ENCODE measurements at places on chromosomes 11 and 22.

- no peak for DNase-seq
Measured at GRCh38 chr22:44870021-44870420, 117.6 kb downstream of the ARHGAP8 start.

DNA sequence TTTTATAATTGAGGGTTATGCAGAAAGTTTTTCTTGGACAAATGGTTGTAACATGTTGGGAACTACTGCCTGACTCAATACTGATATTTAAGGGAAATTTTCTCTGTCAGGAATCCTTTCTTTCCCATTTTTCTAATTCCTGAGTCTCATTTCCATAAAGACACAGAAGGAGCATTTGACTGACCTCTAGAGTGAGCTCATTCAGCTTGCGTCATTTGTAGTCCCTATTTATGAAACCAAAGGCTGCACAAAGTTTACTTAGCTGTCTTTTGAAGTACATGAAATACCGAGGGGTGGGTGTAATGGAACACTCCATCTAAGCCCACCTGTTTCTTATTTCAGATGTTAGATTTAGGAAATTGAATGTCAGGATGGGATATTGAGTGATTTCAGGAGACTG, 359.5 kb upstream of the C11orf87 start:
- no peak for DNase-seq

DNA sequence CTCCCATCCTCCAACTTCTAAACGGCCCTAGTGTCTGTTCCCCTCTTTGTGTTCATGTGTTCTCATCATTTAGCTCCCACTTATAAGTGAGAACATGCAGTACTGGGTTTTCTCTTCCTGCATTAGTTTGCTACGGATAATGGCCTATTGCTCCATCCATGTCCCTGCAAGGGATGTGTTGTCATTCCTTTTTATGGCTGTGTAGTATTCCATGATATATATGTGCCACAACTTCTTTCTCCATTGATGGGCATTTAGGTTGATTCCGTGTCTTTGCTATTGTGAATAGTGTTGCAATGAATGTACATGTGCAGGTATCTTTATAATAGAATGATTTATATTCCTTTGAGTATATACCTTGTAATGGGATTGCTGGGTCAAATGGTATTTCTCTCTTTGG, 5.6 kb upstream of the SMIM38 start:
- no peak for DNase-seq

- no peak for DNase-seq
Measured at GRCh38 chr11:15519124-15519791, 404.5 kb downstream of the INSC start.

- DNase-seq: no peak
Measured at GRCh38 chr11:45928535-45929215, 6.2 kb downstream of the LARGE2 start.

GRCh38 chr11:115411120-115411519, 93.1 kb downstream of the CADM1 start:
- DNase-seq: no peak

- no peak for DNase-seq
Measured at GRCh38 chr11:130691581-130691980, 224.7 kb downstream of the SNX19 start.

- no peak for DNase-seq
Measured at GRCh38 chr11:60987577-60988277, 16.2 kb downstream of the CD6 start.

DNA sequence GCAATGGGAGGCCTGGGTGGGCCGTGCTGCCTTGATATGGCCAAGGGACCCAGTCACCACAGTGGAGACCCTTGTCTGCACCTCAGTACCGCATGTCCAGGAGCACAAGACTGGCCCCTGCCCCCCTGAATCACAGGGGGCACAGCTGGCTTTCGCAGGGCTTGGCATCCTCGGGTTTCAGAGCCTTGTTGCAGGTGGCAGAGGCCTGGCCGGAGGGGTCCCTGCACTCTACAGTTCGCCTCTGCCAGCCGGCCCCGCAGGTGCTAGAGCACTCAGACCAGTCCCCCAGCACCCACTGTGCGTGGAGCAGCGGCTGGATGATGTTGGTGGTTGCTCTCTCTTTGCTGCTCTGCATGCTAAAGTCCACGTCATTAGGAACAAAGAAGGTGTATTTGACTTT, 23.0 kb downstream of the ADAMTS8 start:
- no peak for DNase-seq

- DNase-seq: no peak
Measured at GRCh38 chr11:57513911-57514537, 1.5 kb downstream of the SLC43A1 start.

DNA sequence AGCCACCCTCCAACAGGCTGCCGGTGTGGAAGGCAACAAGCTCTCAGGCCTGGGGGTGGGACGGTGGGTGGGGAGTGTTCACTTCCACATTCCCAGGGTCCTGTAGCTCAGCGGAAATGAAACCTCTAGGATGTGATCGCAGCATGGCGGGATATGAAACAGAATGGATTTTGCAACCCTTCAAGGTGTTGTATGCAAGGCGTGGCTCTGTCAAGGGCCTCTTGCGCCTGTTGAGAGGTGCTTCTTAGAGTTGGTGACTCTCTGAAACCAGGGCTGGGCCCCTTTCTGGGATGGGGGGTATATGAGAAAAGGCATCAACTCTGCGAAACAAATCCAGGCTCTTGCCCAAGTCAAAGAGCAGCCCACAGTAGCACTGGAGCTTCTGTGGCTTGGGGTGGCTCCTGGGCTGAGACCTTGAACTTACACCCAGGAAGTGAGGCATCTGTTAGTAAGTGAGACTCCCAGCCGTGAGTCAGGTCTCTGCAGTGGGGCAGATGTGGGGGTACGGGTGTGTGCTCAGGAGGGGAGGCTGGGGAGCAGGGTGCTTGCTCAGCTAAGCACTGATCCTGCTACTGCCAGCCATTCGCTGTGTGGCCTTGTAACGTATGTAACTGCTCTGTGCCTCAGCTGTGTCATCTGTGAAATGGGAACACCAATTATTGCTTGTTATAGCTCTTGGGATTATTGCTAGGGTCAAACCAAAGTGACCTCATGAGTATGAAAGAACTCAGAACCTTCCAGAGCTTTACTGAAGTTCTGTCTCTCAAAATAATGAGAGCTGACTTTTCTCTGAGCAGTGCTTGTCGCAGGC, 28.3 kb downstream of the NECTIN1 start:
- DNase-seq: no peak

- DNase-seq: no peak
Measured at GRCh38 chr11:107591378-107592230, 657 bp downstream of the ELMOD1 start.

DNA sequence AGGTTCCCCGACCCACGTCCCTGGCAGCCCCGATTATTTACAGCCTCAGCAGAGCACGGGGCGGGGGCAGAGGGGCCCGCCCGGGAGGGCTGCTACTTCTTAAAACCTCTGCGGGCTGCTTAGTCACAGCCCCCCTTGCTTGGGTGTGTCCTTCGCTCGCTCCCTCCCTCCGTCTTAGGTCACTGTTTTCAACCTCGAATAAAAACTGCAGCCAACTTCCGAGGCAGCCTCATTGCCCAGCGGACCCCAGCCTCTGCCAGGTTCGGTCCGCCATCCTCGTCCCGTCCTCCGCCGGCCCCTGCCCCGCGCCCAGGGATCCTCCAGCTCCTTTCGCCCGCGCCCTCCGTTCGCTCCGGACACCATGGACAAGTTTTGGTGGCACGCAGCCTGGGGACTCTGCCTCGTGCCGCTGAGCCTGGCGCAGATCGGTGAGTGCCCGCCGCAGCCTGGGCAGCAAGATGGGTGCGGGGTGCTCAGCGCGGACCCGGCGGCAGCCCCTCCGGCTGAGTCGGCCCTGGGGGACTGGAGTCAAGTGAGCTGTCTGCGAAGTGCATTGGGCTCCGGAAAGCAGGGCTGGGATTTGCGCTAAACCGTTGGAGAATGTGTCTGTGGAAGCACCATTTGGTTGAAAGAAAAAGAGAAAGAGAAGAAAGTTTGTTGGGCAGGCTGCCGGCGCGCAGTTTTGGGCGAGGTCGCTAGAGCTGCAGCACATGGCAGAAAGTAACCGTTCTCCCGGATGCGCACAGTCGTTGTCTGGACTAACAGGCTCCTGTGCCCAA, at the start of gene CD44:
TSS of gene CD44 (plus strand) at position 229 of the 779 bp plus-strand sequence. CDS start at position 362, 133 bp downstream.
- DNase-seq: no peak

GRCh38 chr11:119901657-119902577, 172.9 kb upstream of the NECTIN1 start:
- DNase-seq: no peak

DNA sequence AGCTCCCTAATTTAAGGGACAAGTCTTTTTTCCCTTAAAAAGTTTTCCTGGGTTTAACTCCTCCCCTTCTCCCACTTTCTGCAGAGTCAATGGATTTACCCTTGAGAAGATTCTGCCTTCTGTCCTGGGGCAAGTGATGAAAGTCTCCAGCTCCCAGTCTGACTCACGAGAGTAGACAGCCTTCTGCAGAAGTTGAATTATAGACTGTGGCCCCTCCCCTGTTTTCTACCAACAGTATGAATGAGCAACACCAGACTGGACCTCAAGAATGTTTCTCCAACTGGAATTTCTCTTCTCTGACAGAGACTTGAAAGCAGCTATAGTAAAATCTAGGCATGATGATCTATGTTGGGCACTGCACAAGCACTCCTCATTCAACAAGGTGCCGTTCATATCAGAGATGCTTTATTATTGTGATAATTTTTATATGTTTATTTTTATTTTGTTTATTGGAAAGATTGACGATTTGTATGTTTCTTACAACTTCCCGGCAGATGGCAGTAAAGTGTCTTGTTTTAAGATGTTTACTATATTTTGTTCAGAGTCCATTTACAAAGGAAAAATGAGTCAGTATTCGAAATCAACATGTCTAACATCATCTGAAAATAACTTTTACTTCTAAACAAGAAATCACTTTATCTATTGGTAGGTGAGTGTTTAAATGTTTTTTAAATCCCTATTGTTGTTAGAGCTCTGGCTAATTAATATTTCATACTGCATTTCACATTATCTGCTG, 56.6 kb downstream of the LMO2 start:
- no peak for DNase-seq

DNA sequence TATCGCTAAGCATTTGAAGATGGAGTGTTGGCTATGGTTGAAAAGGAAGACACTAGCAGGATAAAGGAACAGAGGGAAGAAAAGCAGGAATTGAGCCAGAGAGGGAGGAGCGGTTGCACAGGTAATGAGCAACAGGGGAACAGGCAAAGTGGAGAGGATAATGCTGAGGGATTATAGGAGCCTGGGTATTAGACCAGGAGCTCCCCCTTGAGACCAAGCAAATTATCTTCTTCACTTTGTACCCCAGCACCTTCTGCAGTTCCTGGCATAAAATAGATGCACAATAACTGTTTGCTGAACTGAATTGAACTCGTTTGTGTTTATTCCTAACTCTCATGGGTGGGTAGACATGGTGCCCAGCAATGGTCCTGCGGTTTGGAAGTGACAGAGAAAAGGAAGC, 54.6 kb upstream of the OR5P2 start:
- DNase-seq: no peak

GRCh38 chr11:14242187-14242586, 116.8 kb downstream of the RRAS2 start:
- DNase-seq: peak; percentile 76

- no peak for DNase-seq
Measured at GRCh38 chr11:16049611-16050010, 306.7 kb downstream of the SOX6 start.

GRCh38 chr11:93907901-93908300, 57.5 kb upstream of the VSTM5 start:
- no peak for DNase-seq

DNA sequence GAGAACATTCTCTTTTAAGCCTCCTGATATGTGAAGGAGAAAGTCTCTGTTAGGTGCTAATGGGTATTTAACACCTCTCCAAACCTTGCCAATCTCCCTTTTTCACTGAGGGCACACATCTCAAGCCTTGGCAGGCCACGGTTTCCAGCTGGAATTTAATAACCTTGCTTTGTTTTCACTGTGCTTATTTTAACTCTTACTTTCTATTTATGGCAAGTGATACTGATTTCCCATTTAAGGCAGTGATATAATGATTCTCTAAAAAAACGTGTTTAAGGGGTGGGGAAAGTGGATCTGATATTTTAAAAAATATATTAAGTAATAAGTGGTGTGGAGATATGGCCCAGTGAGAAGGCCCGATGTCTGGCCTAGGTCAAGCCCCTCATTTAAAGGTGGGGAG, 1.1 kb upstream of the RASD2 start:
- DNase-seq: no peak

DNA sequence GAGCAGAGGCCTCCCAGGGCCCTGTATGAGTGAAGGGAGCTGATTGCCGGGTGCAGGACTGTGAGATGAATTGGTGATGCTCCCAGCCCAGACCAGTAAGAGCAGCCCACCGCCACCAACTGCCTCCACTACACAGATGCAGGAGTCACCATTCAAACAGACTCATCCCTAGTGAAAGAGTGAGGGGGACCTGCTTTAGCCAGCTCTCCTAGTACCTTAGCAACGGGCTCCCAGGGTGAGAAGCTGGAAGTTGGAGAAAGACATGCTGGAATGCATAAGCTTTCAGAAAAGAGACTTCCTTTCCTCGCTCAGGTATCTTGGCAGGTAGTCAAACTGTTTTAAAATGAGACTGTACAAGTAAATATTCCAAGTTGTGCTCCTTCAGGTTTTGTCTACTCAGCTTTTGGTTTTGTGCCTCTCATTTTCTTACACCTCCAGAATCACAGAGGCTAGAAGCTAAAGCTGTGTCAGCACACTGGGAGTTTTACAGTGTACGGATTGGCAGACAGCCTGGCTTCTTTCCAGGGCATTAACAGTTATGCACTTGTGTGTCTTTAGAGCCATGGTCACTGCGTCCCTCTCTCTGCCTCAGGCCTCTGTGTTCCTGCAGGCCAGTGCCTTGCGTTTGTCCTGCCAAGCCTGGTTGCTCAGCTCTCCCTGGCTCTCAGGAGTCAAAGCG, 146.2 kb downstream of the ATXN10 start:
- DNase-seq: no peak

DNA sequence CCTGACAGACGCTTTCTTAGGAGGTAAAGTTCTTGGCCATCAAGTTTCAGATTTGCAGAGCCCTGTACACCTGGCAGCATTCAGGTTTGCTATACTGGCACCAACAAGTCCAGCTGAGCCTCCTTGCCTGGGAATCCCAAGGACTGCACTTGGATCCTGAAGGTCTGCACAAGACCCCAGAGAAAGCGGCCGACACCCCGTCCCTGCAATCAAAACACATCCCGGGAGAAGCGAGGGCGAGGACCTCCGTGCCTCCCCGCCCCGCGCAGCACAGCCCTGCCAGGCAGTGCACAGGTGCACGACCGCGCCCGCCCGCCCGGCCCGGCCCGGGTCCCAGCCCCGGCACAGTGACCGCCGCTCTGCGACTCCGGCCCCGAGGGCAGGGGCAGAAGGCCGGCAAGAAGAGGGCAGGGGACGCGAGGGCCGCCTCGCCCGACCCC, 559 bp downstream of the MRTFA start:
- peak; percentile 47 for DNase-seq

All from C1 segment of cervical spinal cord (tissue), 14 donors.